ENCODE measurements at places on chromosomes 13 and 19.

DNA sequence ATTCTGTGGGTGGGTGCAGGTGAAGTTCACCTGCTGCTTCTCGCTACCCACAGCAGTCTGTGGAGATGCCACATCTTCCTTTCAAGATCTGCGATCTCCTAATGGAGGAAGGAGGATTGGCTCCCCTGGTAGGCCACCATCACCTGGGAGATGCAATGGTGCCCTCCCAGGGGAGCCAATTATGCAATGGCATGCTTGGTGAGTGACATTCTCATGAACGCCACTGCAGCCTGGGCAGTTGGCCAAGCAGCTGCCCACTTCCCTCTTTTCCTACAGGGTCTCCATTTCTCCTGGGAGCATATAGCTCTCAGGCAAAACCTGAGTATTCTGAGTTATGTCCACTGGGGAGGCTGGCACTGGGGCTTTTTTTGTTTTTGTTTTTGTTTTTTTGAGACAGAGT is 83.5 kb upstream of the KCTD15 start:
- DNase-seq: peak; percentile 19

- no peak for DNase-seq
These were observed 1.1 kb downstream of the SLC15A1 start for GRCh38 chr13:98751367-98751782.

- no peak for DNase-seq
These were observed 320.6 kb downstream of the ITGBL1 start for GRCh38 chr13:101773062-101773461.

DNA sequence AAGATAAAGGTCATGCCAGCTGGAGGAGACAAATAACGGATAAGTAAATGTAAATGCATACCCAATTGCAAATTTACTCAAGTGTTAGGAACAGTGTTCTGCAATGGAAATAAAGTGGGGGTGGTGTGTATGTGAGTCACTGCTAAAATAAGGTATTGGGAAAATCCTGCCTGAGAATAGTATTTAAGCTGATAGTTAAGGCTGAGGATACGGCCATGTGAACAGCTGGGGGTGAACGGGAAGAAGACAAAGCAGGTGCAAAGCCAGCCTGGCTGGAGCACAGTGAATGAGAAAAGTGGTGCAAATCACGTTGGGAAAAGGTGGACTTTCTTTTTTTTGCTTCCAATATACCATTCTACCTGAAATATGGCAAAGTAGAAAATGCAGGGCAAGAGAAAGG is 242.4 kb upstream of the SLC10A2 start:
- DNase-seq: no peak

GRCh38 chr19:31784671-31785101 is 435.4 kb upstream of the TSHZ3 start:
- peak; percentile 39 for DNase-seq

DNA sequence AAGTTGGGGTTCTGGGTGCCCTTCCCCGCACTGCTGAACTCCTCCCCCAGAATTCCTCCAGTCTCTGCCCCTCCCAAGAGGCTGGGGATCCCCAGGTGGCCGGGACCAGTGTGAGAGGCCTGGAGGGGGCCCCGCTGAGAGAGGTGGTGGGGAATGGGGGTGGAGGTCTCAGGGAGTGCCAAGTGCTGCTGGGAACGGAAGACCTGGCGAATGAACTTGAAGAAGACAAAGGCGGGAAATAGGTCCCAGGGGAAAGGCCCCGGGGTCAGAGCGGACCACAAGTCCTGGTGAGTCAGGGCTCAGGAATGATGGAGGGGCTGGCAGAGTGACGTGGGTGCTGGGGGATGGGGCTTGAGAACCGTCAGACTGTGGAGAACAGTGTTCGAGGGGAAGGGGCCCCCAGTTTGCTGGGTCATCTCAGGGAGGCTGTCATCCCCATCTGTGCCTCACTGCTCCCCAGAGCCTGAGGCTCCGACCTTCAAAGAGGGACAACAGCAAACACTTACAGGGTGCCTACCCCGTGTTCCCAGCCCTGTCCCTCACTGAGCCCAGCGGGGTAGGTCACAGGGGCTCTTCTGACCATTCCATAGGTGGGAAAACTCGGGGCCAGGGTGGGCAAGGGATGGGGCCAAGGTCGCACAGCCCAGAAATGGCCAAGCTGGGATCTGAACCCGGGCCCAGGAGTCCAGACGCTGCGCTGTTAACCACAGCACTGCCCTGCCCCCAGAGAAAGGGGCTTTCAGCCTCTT is 16.0 kb upstream of the SEMA6B start:
- DNase-seq: peak; percentile 54

- DNase-seq: no peak
These were observed 5.5 kb upstream of the PSPN start for GRCh38 chr19:6381030-6381750.
